ENCODE measurements at places on chromosomes 5 and 9.

DNA sequence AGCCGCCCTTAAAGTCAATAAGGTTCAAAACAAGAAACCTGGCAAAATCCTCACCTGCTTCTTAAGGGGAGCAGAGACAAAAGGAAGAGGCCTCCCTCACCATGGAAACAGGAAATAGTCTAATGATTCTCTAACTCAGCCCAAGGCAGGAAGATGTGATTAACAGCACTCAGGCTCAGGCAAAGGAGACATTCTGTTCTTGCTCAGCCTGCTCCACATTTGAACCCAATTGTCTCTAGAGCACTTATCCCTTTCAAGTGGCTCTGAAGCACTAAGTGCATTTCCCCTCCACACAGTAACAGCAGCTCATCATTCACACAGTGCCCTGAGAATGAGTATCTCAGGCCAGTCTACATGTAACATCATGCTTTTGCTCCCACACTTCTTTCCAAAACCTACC lies 72.3 kb downstream of the NIPSNAP3B start:
- DNase-seq, result no peak

DNA sequence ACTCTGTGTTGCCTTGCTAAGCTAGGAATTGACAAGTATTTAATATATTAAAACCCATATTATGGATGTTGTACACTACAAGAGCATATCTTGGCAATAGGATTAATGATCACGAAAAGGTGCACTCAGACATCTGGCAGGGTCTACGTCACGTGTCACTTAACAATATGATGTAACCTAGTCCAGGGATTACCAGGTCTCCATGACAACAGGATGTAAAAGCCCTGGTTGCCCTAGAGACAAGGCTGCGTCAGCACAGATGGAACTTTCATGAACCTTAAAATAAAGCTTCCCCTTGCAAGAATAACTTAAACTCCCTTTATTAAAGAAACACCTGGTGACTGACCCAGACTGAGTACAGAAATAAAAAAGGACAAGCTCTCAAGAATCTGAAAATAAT lies 717.8 kb downstream of the CDH18 start:
- DNase-seq, result no peak

DNA sequence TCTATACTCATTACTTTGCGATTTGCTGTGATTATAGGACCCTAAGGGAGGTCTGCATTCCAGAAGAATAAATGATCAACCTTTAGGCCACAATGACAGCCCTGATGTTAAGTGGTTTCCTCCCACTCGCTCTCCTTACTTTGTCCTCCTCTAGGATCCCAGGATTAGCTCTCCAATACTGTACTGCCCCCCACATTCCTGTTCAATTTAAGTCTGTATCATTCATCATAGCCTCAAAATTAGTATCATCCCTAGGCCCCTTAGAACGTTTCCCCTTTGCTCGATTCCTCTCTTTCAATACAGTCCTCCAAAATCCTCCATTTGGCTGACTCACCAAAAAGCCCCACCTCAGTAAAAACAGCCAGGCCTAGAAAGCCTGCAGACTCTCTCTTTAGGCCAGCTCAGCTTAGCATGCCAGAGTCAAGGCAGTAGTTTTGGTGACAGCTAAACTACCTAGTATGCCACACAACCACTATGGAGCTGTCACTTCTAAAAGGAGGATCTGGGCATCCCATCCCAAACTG lies 24.4 kb downstream of the RNF145 start:
- DNase-seq, result no peak

DNA sequence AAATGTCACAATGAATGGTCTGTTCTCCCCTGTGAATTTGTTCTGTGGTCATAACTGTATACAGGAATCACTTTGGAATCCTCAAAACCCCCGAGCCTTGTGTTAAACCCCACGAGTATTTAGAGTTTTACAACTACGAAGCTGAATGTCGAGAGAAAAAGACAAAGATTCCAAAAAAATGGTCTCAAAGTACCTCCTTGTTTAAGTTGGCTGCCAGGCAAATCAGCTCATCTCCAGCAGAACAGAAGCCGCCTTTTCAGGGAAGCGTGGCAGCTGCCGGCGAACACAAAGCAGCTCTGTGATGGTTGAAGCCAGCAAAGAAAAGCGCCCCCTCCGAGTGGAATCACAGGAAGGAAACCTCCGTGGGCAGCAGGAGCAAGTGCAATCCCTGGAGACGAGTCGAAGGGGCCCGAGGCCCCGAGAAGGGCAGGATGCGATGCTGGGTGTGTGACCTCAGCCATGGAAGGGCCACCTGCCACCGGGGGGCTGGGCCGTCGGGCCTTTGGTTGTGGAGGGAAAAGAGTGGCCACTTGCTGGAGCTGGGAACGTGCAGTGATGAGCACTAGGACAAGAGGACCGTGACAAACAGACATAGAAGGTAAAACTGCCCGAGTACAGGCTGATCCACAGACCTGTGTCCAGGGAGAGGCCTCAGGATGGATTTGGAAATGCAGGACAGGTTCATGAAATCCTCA lies 706.4 kb downstream of the SEMA5A start:
- DNase-seq, result peak; percentile 81

DNA sequence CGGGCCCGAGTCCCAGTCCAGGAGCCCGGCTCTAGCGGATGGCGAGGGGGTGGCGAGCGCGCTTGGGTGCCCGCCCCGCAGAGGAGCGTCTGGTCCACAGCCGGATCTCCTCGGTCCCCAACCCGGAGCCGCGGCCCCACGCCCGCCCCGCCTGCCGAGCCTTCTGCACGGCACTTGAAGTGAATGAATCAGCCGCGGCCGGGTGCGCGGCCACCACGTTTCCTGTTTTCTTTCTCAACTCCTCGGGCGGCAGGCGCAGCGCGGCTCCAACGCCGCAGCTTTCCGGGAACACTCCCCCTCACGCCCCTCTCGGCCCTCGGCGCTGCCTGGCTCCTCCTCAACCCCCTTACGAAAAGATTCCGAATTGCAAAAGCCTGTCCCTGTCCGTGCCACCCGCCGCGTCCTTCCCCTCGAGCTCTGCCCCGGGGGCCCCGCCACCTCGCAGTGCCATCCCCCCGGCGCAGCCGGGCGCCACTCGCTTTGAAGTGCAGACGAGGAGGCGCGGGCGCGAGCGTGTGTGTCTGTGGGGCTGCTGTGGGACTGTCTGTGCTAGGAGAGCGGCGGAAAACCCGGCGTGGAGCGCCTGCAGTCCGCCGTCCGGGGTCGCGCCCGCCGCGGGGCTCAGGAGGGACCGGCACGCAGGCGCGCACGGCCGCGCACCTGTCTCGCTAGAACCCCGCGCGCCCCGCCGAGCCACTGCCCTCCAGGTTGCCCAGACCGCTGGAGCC lies 456.6 kb downstream of the RAB3C start:
- no peak for DNase-seq

DNA sequence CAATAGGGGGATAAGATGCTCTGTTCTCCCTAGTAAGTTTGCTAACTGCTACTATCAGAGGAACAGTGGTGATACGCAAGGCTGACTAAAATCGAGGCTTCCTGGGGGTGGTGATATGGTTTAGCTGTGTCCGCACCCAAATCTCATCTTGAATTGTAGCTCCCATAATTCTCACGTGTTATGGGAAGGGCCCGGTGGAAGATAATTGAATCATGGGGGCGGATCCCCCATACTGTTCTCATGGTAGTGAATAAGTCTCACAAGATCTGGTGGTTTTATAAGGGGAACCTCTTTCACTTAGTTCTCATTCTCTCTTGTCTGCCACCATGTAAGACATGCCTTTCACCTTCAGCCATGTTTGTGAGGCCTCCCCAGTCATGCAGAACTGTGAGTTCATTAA lies 135.1 kb downstream of the LHFPL2 start:
- no peak for DNase-seq

GRCh38 chr9:3018071-3018470 lies 174.2 kb upstream of the PUM3 start:
- DNase-seq, result no peak

DNA sequence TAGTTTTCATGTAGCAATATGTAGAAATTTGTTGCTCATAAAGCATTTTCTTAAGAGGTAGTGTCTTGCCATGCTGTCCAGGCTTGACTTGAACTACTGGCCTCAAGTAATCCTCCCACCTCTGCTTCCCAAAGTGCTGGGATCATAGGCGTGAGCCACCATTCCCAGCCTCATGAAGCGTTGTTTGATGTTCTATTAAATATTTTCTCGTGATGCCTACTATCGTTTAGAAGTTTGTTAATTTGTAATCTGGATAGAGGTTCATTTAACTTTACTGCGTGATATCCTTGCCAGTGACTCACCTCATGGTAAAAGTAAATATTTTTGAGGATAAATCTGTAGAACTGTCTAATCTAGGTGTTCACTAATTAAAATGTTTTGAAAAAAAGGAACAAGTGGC lies 82.6 kb downstream of the VCAN start:
- DNase-seq, result no peak

DNA sequence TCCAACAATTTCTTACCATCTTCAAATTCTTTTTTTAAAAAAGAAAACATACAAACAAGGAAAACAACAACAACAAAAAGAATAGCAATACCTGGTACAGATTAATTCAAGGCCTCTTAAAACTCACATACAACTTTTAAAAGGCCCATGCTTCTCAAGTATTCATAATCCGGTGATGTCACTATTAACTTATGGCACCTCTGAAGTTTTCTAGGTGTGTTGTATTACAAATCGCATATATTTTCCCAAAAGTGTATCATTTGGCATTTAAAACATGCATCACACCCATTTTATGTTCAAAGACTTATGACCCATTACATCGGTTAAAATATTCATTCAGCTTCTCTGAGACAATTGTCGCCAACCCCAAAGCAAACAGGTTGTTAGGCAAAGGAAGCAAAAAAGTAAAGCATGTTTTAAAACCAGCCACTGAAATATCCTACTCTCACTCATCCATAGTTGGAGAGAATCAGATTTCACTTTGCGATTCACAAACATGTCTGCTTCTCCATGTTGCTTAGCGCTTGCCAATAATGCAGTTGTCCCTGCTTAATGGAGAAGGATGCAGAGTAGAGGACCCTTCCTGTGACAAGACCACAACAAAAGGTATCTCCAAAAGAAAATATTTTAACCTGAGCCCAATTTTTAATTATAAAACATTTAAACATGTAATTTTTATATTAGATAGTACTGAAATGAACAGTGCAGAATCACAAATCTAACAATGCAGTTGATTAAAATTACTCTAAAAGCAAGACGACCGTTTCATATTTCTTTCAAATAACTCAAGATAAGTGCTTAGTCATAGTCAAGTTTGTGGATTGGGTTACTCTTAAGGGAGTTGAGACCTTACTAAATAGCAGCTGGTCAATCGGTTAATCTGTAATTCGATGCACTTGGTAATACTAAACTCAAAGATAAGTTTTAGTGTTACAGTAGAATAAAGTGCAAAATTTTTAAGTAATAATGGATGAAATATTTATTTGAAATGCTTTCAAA lies 1.6 kb downstream of the SKP1 start:
- no peak for DNase-seq

DNA sequence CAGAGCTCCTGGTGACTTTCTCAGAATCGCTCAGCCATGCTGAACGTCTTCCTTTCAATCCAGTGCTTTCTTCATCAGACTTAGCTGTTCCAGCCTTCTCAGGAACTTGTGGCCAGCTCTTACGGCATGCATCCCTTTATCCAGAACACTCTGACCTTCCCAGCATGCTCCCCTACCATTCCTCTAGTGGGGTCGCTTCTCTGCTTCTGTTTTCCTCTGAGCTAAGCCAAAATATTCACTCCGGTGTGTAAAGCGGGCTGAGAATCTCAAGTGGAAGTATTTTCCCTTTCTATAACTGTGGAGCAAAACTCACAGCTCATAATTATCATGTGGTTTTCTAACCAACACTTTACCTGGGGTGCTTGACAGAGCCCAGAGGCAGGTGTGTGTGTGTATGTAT lies 6.2 kb downstream of the DCANP1 start:
- DNase-seq, result no peak

- no peak for DNase-seq
Measured at GRCh38 chr5:10279328-10279727, 28.4 kb downstream of the CMBL start.

GRCh38 chr5:7910738-7911428 lies 41.9 kb downstream of the MTRR start:
- DNase-seq, result no peak

- no peak for DNase-seq
Measured at GRCh38 chr5:142770650-142771609, 753 bp downstream of the ARHGAP26 start.

DNA sequence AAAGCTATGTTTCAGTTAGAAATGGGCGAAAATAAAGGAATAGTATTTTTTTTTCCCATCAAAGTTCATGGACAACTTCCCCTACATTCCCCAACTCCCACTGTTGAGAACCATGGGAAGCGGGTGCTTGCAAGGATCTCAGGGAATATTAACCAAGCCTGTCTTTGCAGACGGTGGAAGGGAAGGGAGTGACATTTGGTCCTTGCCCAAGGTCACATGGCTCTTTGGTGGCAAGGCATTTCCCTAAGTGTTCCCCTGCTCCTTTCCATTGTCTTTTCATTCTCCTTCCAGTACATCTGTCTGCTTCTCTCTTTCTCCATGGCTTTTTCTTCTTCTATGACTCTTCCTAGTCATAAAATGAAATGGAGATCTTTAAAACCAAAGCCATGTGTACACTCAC lies 19.0 kb downstream of the C9orf57 start:
- DNase-seq, result no peak

- no peak for DNase-seq
Measured at GRCh38 chr5:151258816-151259215, 5.8 kb downstream of the GM2A start.

DNA sequence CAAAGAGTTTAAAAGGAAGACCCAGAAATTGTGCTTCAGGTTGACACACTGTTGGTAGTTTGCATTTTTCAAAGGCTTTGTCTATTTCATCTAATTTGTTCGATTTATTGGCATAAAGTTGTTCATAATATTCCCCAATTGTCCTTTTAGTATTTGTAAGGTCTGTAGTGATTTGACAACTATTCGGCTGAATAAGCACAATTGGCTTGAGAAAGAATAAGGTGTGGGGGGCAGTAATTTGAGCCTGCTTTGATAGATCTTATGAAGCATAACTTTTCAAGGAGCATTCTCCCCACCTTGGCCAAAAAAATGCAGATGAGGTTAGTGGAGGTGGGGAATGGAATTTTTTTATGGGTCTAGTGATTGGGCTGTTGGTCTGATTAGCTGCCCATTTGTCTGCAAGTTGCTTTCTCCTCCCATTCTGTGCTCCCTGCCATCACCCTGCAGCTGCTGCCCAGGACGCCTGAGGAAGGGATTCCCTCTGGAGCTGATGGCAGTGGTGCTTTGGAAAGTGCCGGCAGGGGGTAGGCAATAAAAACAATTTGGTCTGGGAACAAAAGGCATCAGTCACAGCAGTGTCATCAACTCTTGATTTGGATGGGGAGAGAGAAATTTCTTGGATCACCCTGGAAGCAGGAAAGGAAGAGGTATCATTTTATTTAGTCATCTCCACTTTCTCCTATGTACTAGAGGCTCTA lies 26.6 kb downstream of the WNT8A start:
- DNase-seq, result no peak

GRCh38 chr5:152514827-152515397 lies 109.8 kb upstream of the NMUR2 start:
- DNase-seq, result no peak

DNA sequence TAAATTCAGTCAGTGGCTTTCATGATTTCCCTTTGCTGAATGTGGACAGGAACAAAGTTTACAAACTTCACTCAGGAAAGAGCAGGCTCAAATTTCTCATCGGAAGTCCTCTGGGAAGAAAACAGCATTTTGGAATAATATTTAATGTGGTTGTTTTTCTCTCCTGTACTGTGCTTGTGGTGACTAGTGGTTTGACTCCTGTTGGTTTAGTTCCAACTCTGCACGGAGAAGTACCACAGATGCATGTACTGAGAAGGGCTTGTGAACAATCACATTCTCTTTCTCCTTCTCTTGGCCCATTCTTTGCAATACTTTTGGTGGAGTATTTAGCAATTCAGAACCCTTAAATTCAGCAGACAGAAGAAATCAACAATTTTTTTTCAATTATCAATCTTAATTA lies 13.3 kb downstream of the MPDZ start:
- DNase-seq, result no peak

GRCh38 chr5:14781106-14781505 lies 90.5 kb downstream of the ANKH start:
- no peak for DNase-seq
